ENCODE measurements at places on chromosomes 1 and 21.

DNA sequence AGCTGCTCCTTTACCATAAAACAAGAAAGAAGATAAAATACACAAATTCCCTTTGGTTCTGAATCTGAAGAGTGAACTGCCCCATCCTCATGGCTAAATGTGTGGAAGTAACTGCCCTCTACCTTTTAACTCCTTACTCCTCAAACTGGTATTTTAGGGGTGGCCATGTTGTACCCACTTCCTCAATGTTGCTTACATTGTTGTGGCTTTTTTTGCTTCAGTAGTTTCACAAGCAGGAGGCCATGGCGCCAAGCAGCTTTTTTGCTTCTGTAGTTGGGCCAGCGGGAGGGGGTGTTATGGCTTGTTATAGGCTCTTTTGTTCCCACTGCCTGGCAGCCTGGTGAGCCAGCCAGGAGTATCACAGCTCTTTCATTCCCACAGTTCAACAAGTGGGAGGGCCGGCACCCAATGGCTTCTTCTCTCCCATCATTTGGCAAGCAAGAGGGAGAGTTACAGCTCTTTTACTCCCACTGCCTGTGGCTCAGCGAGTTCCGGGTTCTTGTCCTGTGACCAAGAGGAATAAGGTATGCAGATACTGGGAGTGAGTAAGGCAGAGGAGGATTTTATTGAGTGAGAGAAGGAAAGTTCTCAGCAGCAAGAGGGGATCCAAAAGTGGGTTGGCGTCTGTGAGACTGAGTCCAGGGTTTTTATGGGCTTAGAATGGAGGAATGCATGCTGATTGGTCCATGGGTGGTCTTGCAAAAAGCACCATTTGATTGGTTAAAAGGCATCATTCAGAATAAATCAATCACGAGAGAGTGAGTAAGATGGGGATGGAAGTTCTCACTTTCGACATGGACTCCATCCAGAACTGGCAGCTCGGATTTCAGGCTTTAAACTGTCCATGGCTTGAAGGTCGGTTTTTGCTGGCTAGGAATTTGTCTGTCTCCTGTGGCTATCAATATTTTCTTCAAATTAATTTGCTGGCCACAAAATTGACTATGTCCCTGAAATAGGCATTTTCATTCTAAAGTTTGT, 429.6 kb downstream of the HLX start:
- peak; percentile 42 for DNase-seq

- no peak for DNase-seq
Measured at GRCh38 chr1:221793439-221794078, 51.7 kb upstream of the DUSP10 start.

GRCh38 chr1:163168053-163168452, 34.7 kb downstream of the RGS5 start:
- DNase-seq, result peak; percentile 99

DNA sequence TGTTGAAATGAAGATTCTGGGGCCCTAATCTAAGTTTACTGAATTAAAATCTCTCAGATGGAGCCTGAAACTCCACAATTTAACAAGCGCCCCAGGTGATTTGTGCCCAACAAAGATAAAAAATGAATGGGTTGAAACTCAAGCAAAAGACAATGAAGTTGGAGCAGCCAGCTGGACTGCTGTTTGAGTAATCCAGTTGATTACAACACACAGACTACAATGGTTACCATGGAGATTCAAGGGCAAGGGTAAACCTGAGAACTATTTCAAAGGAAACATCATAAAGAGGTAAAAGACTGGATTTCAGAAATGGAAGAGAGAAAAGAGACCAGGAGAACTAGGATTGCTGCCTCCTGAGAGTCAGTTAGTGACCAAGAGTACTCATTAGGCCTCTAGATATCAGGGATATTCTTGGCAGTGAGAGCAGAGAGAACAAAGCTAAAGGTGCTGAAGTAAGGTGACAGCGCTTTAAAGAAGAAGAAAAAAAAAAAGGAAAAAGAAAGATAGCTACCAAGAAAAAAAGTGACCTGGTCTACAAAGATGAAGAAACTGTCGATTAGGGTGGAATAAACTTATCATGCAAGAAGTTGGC, 44.5 kb downstream of the LRRC53 start:
- DNase-seq, result peak; percentile 11

GRCh38 chr1:114289306-114289705, 135.6 kb upstream of the SYT6 start:
- DNase-seq, result no peak

- DNase-seq, result no peak
Measured at GRCh38 chr1:160942926-160943325, 11.7 kb downstream of the ITLN2 start.

- no peak for DNase-seq
Measured at GRCh38 chr1:176692431-176692830, 229.5 kb downstream of the PAPPA2 start.

GRCh38 chr1:199264911-199265310, 626.1 kb downstream of the PTPRC start:
- DNase-seq, result no peak

DNA sequence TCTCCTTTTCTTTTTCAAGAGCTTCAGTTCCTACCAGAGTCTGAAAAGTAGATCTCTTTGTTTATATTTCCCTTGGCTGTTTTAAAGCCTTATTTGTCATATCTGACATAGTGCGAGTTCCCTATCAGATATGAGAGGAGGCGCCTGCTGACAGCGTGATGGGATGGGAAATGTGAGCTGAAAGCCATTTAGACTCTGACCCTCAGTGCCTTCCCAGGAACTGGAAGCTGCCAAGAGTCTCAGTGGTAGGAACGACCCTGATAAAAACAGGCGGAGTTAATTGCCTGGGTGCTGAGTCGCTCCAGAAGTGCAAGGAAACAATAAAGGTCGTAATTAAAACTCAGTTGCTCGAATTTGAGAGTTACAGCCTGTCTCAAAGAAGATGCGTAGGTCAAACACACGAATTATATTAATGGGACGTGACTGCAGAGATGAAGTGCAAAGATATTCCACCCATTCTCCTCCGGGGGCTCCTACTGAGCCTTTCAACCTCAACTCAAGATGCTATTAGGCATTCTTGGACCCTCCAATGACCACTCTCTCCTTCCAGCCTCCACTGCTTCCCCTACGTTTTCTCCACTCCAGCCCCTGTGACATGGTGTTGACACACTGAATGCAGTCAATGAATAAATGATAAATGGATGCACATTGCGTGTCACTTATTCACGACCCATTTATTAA, 84.6 kb downstream of the KAZN start:
- no peak for DNase-seq

- peak; percentile 58 for DNase-seq
Measured at GRCh38 chr1:209769971-209770370, 14.1 kb downstream of the TRAF3IP3 start.

DNA sequence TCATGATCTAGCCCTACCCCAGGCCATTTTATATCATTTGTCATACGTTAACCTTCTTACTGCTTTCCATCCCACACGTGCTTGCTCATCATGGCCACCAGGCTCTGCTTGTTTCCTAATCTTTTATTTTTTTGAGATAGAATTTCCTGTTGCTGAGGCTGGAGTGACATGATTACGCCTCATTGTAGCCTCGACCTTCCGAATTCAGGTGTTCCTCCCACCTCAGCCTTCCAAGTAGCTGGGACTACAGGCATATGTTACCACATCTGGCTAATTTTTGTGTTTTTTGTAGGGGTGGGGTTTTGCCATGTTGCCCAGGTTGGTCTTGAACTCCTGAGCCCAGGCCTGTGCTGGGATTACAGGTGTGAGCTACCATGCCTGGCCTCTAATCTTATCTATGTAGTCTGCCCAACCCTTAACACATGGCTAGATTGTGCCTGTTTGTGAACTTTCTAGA, 3.3 kb downstream of the UAP1 start:
- DNase-seq, result no peak

GRCh38 chr1:180301135-180301742, 71.2 kb downstream of the LHX4 start:
- peak; percentile 14 for DNase-seq

GRCh38 chr1:31839662-31840343, 24.0 kb upstream of the SPOCD1 start:
- DNase-seq, result no peak

DNA sequence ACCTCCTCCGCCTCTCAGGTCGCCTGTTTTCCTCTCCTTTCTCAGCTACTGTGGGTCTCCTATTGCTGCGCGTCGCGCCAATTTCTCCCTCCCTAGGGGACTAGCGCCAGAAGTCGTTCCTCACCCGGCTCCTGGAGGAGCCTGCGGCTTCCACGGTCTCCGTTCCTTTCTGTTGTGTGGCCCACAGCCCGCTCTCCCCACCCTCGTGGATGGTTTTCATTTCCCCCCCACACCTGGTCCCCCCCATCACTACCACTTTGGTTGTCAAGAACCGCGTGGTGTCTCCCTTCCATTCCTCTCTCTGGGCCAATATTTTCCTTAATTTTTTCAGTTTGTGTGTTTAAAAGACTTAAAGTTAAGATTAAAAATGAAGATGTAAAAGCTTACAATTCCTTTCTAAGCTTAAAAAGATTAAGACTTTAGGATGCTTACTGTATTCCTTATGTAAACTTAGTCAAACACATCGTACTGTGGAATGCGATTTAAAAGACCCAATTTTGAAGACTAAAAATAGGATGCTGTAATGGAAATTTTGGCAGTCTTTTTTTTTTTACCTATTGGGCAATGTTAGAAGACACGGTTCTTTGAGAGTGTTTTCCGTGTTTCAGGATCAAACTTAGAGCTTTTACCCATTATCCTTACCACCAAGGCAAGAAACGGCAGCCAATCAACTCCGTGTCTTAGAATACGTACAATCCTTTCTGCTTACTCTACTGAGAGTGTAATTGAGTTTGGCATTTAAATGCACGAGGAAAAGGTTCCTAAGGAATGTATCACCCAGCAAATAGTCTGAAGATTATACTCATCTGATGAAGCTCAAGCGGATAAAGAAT, 773 bp downstream of the CNST start:
- peak; percentile 64 for DNase-seq

- no peak for DNase-seq
Measured at GRCh38 chr1:41874903-41875411, 43.8 kb downstream of the HIVEP3 start.

DNA sequence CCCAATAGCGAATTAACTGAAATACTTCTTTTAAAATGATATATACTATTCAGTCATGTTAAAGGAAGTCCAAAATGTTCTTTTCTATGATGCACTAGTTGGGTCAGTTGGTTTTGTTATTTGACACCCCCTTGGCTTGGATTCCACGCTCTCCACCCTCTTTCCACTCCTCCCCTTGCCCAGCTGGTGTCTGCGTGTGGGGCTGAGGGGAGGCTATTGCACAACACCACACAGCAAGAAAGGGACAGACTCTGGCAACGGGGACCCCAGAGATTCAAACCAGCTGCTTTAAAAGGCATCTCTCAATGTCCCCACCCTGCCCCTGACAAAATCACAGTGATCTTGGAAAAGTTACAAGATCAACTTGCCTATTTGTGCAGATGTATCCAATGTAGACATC, 394.3 kb downstream of the TGFB2 start:
- peak; percentile 42 for DNase-seq

- peak; percentile 22 for DNase-seq
Measured at GRCh38 chr1:209490013-209490412, 93.5 kb upstream of the CAMK1G start.

- no peak for DNase-seq
Measured at GRCh38 chr1:28510970-28511440, 5.2 kb downstream of the RCC1 start.

GRCh38 chr1:46587069-46587468, 17.0 kb downstream of the MKNK1 start:
- no peak for DNase-seq

DNA sequence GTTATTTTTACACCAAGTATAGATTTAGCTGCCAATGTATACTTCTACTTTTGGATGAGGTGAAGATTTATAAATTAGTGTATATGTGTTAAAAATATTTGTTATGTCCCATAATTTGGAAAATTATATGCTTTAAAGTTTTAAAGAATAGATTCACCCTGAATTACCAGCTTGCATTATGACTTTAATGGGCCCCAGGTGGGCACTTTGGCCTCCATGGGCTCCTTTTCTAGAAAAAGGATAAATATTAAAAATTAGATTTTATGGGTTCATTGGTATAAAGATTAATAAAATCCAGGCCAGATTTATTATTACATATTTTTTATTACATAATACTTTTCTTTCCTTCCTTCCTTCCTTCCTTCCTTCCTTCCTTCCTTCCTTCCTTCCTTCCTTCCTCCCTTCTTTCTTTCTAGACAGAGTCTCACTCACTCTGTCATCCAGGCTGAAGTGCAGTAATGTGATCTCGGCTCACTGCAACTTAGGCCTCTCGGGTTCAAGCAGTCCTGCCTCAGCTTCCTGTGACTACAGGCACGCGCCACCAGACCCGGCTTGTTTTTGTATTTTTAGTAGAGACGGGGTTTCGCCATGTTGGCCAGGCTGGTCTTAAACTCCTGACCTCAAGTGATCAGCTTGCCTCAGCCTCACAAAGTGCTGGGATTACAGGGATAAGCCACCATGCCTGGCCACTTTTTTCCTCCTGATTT, 21.9 kb downstream of the KMO start:
- DNase-seq, result no peak

DNA sequence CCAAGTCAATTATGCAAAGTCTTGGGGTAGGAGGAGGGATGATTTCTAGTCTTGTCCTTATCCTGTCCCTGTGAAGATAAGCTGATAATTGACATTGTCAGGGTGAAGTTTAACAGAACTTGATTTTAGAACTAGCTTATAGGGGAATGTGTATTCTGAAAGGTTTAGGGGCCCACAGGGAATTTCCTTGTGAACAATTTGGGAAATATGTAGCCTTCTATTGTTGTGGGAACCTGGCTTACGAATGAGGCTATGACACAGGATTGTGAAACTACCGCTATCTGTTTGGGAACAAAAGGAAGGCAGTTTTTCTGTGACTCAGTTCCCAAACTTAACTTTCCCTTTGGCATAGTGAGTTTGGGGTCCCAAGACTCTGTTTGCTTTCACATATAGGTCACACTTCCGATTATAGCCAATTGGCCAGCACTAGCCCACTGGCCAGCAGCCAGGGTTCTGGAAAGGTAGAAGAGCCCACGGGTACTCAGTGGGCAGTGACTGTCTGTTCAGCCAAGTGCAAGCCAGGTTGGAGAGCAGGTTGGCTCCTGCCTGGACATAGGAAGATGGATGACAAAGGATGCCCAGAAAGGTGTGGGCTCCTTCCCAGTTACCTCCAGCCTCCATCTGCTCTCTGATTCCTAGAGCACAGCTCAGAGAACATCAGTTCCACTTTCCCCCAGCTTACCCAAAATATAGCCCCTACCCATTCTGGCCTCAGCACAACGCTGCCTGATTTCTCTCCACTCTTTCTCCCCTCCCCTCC, 35.5 kb downstream of the H3-3A start:
- DNase-seq, result peak; percentile 31

DNA sequence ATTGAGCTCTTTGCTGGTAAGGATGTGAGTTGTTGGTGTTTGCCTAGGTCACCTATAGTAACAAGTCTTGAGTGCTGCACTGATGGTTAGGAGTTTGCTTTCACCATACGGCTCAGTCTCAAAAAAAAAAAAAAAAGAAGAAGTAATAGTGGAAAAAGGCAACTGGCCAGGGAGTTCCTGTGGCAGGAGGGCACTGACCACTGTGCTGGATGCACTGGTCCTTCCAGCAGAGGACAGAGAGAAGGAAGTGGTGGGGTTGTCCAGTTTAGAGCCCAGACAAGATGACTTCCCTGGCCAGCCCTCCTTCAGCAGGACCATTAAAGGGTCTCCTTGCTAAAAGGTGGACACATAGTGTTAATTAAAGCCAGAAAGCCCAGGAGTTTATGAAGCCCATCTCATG, 11.9 kb upstream of the PTCH2 start:
- DNase-seq, result no peak
